Neural crest cell (in vitro differentiated cells): ENCODE measurements at places on chromosomes 12 and 14. TPM values are rescaled to one million over a fixed set of nuclear protein-coding genes. Genes with fewer than 3 reads are reported as not detected.
A peak's percentile ranks its signal among the peaks of the same experiment; 100 is the strongest.

VWF gene
- total RNA-seq, result 0.02 and 0.21 TPM in 2 replicates

MAPKAPK5 gene
- 81.6 and 83.1 TPM in 2 replicates for total RNA-seq

FAR2 gene
- total RNA-seq, result 13.3 and 13.6 TPM in 2 replicates

DTX3 gene
- 74.7 and 75.6 TPM in 2 replicates for total RNA-seq

DNA sequence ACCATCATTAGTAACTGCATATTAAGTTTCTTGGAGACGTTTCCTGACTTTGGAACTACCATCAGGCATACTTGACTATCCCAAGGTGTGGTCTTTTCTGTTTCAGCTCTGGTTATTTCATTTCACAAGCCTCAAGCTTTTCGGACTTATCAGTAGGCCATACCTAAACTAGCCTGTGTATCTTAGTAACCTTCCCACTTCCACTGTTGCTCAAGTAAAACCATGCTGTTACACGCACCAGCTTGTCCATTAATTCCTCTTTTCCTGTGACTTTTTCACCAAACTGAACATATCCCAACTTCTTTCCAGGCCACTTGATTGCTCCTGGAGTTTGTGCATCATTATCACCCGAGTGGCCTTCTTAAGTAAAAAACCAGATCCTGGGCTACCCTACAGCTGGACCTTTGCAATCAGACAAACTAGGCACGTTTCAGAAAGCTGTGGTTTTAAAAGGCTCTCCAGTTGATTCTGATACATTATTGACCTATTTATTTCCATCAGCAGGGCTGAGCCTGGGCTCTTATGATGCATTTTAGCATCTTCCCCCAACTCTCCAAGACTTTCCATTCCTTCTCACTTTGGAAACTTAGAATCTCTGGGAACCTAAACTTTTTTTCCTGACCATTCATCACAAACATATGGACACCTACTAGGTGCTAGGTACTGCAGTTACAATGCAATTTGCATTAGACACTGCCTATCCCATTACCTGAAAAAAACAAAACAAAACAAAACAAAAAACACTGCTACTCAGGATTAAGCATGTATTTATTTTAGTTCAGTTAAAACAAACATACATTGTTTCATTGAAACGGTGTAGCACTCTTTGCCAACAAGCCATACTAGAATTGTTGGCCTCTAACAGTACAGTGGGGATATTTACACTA lies 14.9 kb downstream of the SLC38A2 start:
- no peak for DNase-seq

DNA sequence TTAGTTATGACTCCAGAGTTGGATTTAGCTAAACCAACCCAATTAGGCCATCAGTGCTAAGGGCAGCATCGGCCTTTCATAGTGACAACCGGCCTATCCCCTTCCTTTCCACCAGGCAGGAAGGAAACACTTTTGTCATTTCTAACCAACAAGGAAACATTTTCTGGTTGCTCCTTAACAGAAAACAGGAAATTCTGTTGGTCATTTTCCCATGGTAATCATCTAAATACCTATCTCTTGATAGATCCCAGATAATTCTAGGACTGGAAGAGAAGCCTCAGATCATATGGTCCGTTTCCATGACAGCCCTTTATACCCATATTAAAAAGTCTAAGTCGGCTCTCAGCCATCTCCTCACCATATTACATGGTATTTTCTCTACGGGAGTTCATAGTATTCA lies 79.2 kb upstream of the USP44 start:
- DNase-seq, result no peak

DNA sequence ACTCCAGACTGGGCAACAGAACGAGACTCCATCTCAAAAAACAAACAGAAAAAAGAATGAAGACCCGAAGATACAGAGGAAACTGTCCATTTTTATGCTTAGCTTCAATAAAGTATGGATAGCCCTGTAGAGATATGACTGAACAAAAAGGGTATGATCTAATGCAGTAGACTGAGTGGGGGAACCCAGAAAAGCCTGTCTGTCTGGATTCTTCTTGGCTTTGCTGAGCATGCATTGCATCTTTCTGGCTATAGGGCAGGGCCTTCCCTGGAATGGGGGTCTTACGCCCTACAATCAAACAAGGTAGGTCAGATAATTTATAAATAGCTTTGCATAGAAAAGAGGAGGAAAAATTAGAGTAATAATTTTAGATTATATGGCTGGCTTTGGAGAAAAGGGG lies 10.1 kb downstream of the MIA2 start:
- DNase-seq, result no peak

DNA sequence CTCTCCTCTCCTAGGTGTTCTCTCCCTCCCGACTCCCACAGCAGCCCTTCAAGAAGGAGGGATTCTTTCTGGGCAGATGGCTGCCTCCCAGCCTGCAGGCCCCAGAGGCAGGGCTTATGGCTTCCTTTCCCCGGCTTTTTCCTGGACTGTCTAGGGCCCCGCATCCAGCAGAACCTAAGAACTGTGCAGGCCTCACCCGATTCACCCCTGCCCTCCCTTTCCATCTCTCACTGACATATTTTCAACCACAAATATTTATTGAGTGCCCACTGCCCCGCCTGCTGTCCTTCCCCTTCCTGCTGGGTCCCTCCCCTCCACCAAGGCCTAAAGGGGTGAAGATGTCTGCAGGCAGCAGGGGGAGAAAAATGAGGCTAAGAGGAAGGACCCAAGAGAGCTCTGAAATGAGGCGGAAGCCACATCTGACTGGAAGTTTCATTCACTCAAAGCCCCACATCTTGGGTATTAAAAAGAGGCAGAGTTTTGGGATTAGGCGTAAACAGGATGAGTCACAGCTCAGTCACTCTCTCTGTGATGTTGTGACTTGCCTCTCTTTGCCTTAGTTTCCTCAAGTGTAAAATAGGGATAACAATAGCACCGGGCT lies 2.9 kb downstream of the SCNN1A start:
- DNase-seq, result no peak

DNA sequence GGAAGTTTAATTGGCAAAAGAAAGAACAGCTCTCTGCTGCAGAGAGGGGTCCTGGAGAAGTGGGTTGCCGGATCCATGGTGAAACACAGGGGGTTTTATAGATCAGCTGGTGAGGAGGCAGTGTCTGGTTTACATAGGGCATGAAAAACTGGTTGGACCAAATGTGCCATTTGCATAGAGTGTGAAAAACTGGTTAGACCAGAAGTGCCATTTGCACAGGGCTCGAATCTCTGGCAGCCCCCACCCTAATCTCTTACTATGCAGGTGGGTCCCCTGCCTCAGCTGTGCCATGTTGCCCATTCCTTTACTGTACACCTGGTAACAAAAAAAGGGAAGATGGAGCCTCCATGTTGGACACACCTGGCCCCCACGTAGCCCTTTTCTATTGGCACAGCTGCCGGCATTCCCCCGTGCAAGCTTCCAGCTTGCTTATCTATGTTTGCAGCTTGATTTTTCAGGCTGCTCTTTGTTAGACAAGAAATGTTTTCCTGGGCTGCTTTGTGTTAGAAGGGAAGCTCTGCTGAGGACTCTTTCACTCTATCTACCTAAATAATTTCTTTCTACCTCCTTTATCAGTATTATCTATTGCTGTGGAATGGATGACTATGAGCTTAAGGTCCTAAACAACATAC lies 61.1 kb upstream of the TMEM132D start:
- DNase-seq, result no peak

GRCh38 chr12:109479761-109480160 lies 2.3 kb downstream of the UBE3B start:
- DNase-seq, result no peak

DNA sequence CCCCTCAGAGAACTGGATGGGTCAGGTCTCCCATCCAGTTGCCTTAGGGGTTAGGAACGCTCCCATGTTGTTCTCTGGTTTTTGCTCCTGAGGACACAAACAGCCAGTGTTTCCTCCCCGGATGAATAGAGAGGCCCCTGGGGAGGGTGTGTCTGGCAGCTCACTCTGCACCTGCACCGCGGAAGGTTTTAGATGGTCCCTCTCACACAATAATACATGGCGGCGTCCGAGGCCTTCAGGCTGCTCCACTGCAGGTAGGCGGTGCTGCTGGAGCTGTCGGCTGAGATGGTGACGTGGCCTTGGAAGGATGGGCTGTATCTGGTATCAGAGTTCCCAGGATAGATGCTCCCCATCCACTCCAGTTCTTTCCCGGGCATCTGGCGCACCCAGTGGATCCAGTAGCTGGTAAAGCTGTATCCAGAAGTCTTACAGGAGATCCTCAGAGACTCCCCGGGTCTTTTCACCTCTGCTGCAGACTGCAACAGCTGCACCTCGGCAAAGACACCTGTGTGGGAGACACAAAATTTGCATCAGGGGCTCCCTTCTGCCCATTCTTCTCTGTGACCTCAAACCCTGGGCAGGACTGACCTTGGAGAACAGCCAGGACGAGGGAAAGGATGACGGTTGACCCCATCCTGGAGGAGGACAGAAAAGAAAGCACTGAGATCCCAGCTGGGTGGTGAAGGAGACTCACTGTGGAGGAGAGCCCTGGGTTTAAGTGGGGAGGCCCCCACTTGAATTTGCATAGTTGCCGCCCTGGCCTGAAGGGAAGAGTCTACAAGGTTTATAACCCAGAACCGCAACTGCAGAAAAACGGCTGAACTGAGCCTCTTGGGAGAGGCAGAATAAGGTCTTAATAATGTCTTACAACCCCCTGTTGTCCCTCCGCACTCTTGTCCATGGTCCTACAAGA lies 1324.8 kb downstream of the TMEM121 start:
- no peak for DNase-seq

DNA sequence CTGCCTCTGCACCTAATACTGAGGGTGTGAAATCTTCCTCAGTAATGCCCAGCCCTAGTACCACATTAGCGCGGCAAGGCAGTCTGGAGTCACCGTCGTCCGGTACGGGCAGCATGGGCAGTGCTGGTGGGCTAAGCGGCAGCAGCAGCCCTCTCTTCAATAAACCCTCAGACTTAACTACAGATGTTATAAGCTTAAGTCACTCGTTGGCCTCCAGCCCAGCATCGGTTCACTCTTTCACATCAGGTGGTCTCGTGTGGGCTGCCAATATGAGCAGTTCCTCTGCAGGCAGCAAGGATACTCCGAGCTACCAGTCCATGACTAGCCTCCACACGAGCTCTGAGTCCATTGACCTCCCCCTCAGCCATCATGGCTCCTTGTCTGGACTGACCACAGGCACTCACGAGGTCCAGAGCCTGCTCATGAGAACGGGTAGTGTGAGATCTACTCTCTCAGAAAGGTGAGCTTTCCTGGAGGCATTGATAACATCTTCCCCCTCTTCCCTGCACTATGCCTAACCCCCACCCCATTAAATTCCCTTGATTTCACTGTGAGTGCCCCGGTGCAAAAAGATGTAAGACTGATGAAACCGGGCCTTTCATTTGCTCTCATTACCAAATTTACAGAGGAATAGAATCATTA lies 291.4 kb downstream of the NAV3 start:
- DNase-seq, result no peak

DNA sequence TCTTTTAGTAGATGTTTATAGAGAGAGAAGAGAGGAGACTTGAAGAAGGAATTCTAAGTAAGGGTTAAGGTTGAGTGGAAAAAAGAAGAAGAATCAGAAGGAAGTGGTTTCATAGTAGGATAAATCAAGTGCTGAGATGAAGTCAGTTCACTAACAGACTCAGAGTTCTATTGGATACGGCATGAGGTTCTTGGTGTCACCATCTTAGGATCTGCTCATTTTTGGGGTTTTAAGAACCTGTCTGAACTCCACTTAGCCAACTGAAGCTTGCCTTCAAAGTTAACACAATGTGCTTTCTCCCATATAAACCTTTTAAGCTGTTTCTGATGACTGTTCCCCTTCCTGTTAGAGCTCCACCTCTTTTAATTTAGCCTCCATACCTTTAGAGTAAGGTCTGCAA lies 152.6 kb downstream of the PRKCH start:
- no peak for DNase-seq

DNA sequence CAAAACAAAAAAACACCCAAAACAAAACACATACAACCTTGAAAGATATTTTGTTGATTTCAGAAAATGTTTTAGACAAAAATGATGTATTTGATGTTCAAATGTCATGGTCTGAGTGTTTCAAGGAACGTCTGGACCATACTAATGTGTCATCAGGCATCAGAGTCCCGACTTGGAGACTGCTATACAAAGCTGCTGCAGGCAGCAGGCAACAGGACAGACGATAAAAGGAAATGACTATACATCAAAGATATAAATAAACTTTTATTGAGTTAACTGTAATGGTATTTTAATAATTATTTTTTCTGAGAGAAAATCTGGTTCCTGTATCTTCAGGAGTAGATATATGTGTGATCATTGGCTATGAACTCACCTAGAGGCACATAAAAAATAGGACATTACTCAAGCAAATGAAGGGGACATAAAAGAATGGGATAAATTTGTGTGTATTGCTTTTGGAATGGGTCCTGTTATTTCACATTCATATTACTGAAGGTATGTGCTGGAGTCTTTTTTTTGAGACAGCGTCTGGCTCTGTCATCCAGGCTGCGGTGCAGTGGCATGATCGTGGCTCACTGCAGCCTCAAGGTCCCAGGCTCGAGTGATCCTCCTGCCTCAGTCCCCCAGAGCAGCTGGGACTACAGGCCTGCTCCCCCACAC lies 87.3 kb upstream of the HECTD1 start:
- DNase-seq, result no peak

GRCh38 chr14:100031506-100032281 lies 33.5 kb upstream of the EVL start:
- no peak for DNase-seq

GRCh38 chr14:93051600-93052546 lies 63.9 kb downstream of the ITPK1 start:
- no peak for DNase-seq

DNA sequence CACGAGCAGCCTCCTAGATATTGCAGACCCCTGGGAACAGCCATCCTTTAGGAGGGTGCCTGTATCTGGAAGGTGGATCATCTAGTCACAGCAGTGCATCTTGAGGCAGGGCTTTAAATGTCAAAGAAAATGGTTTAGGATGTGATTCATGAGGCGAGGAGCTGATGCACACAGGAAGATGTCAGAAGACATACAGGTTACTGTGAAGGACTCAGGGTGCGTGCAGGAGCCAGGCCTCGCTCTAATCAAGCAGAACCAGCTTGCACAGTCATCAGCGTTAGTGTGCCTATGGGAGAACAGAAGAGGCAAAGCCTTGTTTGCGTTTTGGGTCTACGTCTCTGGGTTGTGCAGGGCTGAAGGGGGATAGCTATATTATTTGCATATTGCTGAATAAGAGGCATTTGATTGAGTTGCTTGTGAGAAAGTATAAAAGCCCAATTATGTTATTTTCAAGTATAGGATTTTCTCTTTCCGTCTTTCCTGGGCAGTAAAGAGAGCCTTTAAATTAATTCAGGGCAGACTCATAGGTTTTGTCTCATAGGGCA lies 77.3 kb upstream of the RPH3A start:
- DNase-seq, result no peak

GRCh38 chr12:68118096-68118755 lies 41.3 kb downstream of the IFNG start:
- no peak for DNase-seq

GRCh38 chr12:64675795-64676194 lies 65.5 kb downstream of the RASSF3 start:
- DNase-seq, result no peak

GRCh38 chr14:45252366-45253069 lies 484 bp downstream of the MIS18BP1 start:
- peak; percentile 6 for DNase-seq

- no peak for DNase-seq
Observed at GRCh38 chr14:93832665-93833064, 44.4 kb upstream of the PRIMA1 start.
